ENCODE measurements at places on chromosomes 12 and 14. TPM values are rescaled to one million over a fixed set of nuclear protein-coding genes. Genes with fewer than 3 reads are reported as not detected.

GRCh38 chr14:56390859-56391258 is 188.7 kb upstream of the TMEM260 start:
- H3K27me3 ChIP-seq = no peaks in the 10 kb centered on the region
- no peaks in the 10 kb centered on the region for H3K4me1 ChIP-seq
- no peak overlapping the region for H3K27ac ChIP-seq

DNA sequence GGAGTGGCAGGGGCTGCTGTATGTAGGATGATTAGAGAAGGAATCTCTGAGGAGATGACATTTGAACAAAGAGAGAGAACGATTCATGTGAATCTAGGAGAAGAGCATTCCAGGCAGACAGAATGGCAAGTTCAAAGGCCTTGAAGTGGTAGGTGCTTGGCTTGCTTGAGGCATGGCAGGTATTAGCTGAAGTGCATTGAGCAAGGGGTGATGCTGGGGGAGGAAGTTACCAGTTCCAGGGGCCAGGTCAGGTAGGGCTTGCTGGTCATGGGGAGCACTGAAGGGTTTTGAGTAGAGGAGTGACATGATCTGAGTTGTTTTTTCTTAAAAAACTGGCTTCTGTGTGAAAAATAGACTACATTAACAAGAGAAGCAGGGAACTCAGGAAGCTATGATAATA is 71.8 kb downstream of the SPATS2 start:
- H3K36me3 ChIP-seq = no peaks in the 10 kb centered on the region
- no peak overlapping the region for H3K4me3 ChIP-seq
- H3K27ac ChIP-seq = no peak overlapping the region
- no peak for DNase-seq

The KLRC2 gene
- 0.50 TPM for total RNA-seq

The MED13L gene
- 153 TPM for total RNA-seq

DNA sequence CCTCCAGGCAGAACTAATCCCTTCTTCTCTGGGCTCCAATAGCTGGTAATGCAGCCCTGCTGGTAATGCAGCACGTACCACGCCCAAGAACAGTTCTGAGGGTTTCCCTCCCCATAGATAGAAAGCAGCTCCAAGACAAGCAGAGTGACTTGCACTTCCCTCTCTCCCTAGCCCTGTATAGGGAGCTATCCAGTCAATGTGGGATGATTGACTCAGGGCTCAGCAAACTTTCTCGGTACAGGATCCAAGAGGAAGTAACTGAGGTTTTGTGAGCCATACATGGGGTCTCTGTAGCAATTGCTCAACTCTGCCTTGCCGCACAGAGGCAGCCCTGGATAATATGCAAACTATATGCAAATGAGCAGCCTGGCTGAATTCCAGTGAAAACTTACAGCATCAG is 15.5 kb upstream of the FKBP4 start:
- H3K36me3 ChIP-seq = no peaks in the 10 kb centered on the region
- H3K4me3 ChIP-seq = no peak overlapping the region
- peaks cover 2% of the 10 kb centered on the region for H3K27me3 ChIP-seq

- peaks cover 1% of the 10 kb centered on the region for H3K4me1 ChIP-seq
- H3K4me3 ChIP-seq = no peak overlapping the region
- H3K27ac ChIP-seq = no peak overlapping the region
These were observed 4.8 kb downstream of the PPP1R36 start for GRCh38 chr14:64554556-64554955.

GRCh38 chr14:58395562-58395811 is 243 bp upstream of the TOMM20L start:
- H3K27ac ChIP-seq = peak overlapping the region; percentile 83

DNA sequence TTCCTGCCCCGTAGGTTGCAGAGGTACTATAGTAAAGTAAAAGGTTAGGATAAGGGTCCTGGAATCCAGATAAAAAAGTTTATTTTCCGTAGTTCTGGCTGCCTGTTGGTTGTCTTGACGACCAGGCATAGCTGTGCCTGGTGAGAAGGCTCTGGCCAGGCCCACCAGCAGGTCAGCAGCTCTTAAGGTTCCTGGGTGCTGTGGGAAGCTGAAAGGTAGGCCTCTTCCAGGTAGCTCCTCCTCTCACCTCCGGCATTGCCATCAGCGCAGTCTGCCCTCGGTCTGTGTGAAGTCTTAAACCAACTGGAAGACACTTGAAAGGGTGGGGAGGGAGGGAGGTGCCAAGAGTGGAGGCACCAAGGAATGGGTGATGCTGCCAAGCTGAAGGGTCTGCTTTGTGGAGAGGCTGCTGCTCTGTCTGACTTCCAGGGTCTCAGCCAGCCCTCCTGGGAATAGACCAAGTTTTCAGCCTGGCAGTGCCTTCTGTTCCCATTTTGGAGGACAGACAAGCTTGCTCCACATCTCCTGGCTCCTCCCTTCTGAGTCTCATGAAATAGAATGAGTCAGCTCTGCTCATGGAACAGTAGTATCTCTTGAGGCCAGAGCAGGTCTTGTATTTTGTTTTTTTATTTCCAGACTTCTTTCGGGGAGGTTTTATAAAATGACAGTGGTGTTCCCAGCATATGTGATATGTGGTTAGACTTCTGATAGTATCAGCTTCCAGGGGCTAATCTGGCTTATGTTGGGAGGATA is 5.2 kb upstream of the ACADS start:
- H3K27ac ChIP-seq = peak overlapping the region; percentile 12
- no peak overlapping the region for H3K4me3 ChIP-seq
- peaks cover 16% of the 10 kb centered on the region for H3K4me1 ChIP-seq
- peaks cover 58% of the 10 kb centered on the region for H3K36me3 ChIP-seq
- no peaks in the 10 kb centered on the region for H3K27me3 ChIP-seq
- DNase-seq = no peak

GRCh38 chr12:51262758-51263177 is 7.4 kb downstream of the SMAGP start:
- H3K27me3 ChIP-seq = no peaks in the 10 kb centered on the region
- no peak overlapping the region for H3K4me3 ChIP-seq
- peak overlapping the region; percentile 32 for H3K27ac ChIP-seq
- H3K36me3 ChIP-seq = no peaks in the 10 kb centered on the region
- peak; percentile 72 for DNase-seq

DNA sequence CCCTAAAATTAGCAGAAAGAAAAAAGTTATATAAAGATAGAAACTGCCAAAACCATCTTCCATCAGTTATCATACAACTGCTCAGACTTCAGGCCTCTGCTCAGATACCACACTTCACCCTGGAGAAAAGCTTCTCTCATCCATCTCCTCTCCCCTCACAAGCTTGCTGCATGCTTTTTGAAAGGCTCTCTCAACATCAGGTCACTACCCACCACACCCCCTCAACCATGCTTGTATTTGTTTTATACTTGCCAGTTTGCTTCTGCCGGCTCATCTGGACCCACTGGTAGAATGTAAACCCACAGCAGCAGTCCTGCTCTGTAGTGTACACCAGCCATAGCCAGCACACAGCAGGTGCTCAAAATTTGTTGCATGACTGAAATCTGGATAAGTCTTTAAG is 8.8 kb downstream of the PPP1CC start:
- peaks cover 23% of the 10 kb centered on the region for H3K36me3 ChIP-seq
- no peak overlapping the region for H3K4me3 ChIP-seq
- H3K27ac ChIP-seq = no peak overlapping the region

- no peaks in the 10 kb centered on the region for H3K4me1 ChIP-seq
- no peaks in the 10 kb centered on the region for H3K27me3 ChIP-seq
- no peak for DNase-seq
- H3K4me3 ChIP-seq = no peak overlapping the region
- no peaks in the 10 kb centered on the region for H3K36me3 ChIP-seq
- no peak overlapping the region for H3K27ac ChIP-seq
These were observed 11.6 kb upstream of the CSRP2 start for GRCh38 chr12:76890151-76891143.

DNA sequence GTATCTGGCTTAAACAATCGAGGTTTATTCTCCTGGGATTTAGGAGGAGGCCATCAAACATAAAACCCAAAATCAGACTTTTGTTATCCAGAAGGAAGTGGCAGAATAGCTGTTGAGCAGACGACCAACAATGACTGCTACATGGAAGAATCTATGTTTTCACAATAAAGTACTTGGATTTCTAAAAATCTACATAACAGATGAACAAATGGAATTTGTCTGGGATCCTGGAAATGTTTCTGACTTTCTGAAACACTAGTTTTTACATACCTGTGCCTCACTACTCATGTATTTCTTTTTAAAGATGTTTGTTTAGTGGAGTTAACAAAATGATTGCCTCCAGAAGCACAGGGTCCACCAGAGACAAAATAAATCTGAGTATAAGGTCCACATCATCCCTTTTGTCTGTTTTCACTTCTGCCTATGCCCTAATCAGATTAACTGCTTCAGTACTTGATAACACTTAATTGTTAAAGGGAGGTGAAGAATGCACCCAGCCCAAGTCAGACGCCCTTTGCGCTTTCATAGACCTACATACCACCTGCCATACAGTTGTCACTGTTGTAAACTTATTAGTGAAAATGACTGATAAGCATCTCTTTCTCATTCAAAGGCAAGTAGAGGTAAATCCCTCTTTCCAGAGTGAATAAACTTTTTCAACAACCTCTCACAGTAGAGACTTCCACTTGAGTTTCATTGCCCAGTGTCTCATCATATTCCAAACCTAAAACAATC is 164.6 kb downstream of the EGLN3 start:
- no peaks in the 10 kb centered on the region for H3K4me1 ChIP-seq
- H3K27me3 ChIP-seq = no peaks in the 10 kb centered on the region
- DNase-seq = no peak
- H3K4me3 ChIP-seq = no peak overlapping the region
- no peak overlapping the region for H3K27ac ChIP-seq

The PPP1R12A gene
- 82.5 TPM for total RNA-seq

GRCh38 chr12:71846322-71846940 is 6.9 kb downstream of the TBC1D15 start:
- no peaks in the 10 kb centered on the region for H3K4me1 ChIP-seq
- no peak overlapping the region for H3K27ac ChIP-seq
- H3K36me3 ChIP-seq = peaks cover 2% of the 10 kb centered on the region

DNA sequence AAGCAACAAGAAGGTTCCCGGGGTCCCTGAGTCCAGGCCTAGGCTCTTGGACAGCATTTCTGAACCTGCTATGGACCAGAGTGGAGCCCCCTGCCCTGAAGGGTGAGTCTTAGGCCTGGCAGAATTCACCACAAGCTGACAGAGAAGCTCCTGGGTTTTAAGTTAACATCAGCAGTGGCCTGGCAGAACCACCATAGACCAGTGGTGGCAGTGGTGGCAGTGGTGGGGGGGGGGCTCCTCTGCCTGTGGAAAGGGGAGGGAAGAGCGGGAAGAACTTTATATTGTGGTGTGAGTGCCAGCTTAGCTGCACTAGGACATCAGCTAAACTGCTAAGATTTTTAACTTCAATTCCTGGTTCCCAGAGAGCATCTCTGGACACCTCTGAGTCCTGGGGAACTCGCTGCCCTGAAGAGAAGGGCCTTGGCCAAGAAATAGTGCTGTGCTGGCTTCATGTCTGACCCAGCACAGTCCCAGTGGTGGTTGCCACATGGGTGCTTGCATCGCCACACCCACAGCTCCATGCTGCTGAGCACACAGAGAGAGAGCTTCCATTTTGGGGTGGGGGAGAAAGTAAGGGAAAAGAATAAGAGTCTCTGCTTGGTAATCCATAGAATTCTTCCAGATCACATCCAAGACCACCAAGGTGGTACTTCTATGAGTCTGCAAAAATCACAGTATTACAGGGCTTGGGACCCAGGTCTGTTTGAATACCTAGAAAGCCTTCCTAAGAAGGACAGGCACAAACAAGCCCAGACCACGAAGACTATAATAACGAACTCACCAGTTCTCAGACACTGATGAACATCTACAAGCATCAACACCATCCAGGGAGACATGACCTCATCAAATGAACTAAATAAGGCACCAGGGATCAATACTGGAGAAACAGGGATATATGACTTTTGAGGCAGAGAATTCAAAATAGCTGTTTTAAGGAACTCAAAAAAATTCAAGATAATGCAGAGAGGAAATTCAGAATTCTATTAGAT is 20.4 kb upstream of the RNF212B start:
- H3K4me3 ChIP-seq = no peak overlapping the region
- H3K36me3 ChIP-seq = no peaks in the 10 kb centered on the region
- DNase-seq = no peak
- H3K27me3 ChIP-seq = no peaks in the 10 kb centered on the region
- no peaks in the 10 kb centered on the region for H3K4me1 ChIP-seq

DNA sequence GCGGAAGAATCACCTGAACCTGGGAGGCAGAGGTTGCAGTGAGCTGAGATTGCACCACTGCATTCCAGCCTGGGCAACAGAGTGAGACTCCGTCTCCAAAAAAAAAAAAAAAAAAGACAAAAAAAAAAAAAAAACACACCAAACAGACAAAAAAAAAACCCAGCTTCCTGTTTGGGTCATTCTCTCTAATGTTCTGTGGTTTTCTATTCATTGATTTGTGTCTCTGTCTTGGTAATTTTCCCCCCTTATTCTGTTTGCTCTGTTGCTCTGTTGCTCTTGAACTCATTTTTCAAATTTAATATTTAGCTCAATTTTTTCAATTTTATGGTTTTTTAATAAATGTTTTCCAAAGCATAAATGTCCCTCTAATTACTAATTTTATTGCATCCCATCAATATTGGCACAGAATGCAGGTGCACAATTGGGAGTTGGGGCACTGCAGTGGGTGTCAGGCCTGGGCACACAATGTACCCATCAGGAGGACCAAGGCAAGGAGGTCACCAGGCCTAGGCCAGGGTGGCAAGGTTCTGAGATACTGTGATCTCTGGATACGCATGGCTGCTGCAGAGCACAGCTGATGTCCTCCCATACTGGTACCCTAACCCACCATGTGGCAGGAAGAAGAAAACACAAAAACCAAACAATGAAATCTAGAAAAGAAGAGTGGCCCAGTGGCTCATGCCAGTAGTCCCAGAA is 8.0 kb upstream of the GNPTAB start:
- no peaks in the 10 kb centered on the region for H3K27me3 ChIP-seq
- H3K27ac ChIP-seq = no peak overlapping the region
- no peak for DNase-seq
- no peaks in the 10 kb centered on the region for H3K36me3 ChIP-seq
- no peak overlapping the region for H3K4me3 ChIP-seq

GRCh38 chr12:66915306-66915904 is 236.5 kb upstream of the GRIP1 start:
- DNase-seq = no peak
- no peaks in the 10 kb centered on the region for H3K36me3 ChIP-seq
- H3K4me3 ChIP-seq = no peak overlapping the region
- H3K27ac ChIP-seq = no peak overlapping the region

- H3K27me3 ChIP-seq = no peaks in the 10 kb centered on the region
- H3K27ac ChIP-seq = no peak overlapping the region
- no peaks in the 10 kb centered on the region for H3K4me1 ChIP-seq
- no peaks in the 10 kb centered on the region for H3K36me3 ChIP-seq
These were observed 256.0 kb downstream of the KTN1 start for GRCh38 chr14:55835985-55836384.

The CLEC4D gene
- total RNA-seq = 0.41 TPM

- peak; percentile 83 for DNase-seq
- H3K27me3 ChIP-seq = no peaks in the 10 kb centered on the region
- no peak overlapping the region for H3K4me3 ChIP-seq
- H3K4me1 ChIP-seq = peaks cover 7% of the 10 kb centered on the region
These were observed 408.2 kb downstream of the AEBP2 start for GRCh38 chr12:19847294-19848059.

- no peak overlapping the region for H3K27ac ChIP-seq
- no peak for DNase-seq
- H3K4me1 ChIP-seq = no peaks in the 10 kb centered on the region
- H3K36me3 ChIP-seq = no peaks in the 10 kb centered on the region
- no peak overlapping the region for H3K4me3 ChIP-seq
These were observed 4.5 kb downstream of the GRIN2B start for GRCh38 chr12:13976880-13977279.

GRCh38 chr12:128513331-128513730 is 246.4 kb downstream of the TMEM132C start:
- no peaks in the 10 kb centered on the region for H3K27me3 ChIP-seq
- H3K27ac ChIP-seq = no peak overlapping the region
- no peaks in the 10 kb centered on the region for H3K4me1 ChIP-seq
- DNase-seq = no peak

- no peaks in the 10 kb centered on the region for H3K27me3 ChIP-seq
- H3K4me1 ChIP-seq = no peaks in the 10 kb centered on the region
- no peak overlapping the region for H3K4me3 ChIP-seq
- H3K27ac ChIP-seq = no peak overlapping the region
- no peaks in the 10 kb centered on the region for H3K36me3 ChIP-seq
These were observed 190.1 kb upstream of the FOXG1 start for GRCh38 chr14:28576523-28576922.
